NCI-H1105 treated with DMSO at 0.1 percent for 48 hours (cell line): ENCODE measurements at places on chromosomes 6 and 20.

GRCh38 chr6:82216549-82216948, 31.0 kb downstream of the IBTK start:
- DNase-seq: no peak

GRCh38 chr6:123986938-123987337, 183.3 kb downstream of the NKAIN2 start:
- DNase-seq: no peak

DNA sequence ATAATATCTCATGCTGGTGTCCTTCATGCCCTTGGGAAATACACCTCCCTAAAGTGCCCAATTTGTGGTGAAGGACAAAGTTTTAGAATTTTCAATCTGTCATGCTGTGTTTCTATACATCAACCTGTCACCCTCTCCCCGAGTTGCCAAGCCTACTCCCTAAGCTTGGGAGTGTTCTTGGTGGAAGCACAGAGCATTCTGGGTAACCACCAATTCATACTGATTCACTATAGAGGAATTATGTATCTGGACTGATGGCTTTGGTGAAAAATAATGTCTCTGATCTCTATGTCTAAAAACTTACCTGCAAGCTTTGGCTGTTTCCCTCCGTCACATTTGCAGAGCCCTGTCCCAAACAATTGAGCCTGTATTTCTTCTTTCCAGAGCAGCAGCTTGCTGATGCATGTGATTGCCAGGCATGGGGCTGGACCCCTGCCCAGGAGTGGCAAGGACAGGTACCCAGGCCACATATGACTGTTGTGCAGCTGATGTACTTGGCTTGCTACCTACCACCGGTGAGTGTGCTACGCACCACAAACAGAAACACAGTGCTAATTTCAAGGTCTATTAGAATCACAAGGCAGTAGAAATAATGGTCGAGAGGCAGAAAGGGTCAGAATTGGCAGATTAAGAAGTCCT, 202.8 kb upstream of the CITED2 start:
- no peak for DNase-seq

GRCh38 chr6:3406362-3406821, 50.5 kb downstream of the SLC22A23 start:
- no peak for DNase-seq

- DNase-seq: no peak
Measured at GRCh38 chr6:2848851-2849250, 7.2 kb upstream of the SERPINB1 start.

DNA sequence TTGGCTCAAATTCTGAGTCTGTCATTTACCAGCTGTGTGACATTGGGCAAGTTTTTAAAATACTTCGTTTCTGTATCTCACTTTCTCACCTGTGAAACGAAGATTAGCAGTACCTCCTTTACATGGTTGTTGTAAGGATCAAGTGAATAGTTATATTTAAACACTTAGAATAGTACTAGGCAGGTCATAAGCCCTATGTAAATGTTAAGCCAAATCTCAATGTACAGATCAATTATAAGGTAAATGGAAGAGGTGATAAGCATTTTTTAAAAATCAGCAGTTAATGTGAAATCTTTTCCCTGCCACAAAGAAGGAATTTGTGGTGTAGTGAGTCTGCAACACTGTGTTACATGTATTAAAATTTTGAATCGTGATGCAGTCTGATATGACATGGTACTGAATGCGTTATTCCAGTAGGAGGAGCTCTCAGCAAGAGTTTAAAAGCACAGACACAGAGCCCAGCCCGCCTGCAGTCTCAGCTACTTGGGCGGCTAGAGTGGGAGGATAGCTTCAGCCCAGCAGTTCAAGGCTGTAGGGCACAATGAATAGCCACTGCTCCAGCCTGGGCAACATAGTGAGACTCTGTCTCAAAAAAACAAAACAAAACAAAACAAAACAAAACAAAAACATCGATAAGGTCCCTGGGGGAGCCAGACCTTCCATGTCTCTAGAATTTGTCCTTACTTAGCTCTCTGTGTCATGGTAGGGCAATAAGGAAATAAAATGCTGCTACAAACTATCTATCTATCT, 46.0 kb downstream of the GTF2H5 start:
- peak; percentile 86 for DNase-seq

GRCh38 chr6:87789198-87789899, 87.3 kb upstream of the AKIRIN2 start:
- DNase-seq: peak; percentile 86

DNA sequence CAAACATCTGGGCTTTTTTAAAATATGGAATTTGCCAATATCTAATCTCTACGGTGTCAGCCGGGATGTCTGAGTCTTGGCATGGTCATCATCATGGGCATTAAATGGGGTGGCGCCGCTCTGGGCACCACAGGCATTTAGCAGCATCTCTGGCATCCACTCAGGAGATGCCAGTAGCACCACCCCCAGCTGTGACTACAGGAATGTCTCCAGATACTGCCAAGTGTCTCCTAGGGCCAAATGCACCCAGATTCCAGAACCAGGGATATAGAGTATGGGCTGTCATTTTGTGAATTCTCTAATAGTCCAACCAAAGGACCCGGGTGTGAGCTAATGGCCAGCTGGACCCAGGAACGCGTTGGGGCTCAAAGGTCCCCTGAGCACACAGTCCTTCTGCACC, 361.0 kb downstream of the TAF4 start:
- no peak for DNase-seq

DNA sequence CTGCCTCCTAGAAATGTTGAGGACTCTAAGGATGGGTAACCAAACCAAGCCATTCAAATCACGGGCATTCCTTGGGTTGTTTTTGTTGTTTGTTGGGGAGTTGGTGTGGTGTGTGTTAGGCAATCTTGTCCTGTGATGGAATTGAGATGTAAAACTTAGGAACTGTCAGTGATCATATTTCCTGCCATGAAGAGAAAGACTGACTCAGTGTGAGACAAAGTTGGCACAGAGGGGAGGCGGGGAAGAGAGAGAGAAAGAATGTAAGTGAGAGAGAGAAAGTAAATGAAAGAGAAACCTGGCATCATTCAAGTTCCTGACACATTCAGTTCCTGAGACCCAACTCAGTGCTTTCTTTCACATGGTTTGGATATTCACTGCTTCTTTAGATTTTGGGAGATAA, 21.6 kb upstream of the FBXO30 start:
- DNase-seq: no peak

- no peak for DNase-seq
Measured at GRCh38 chr6:2166717-2167116, 78.7 kb downstream of the GMDS start.

DNA sequence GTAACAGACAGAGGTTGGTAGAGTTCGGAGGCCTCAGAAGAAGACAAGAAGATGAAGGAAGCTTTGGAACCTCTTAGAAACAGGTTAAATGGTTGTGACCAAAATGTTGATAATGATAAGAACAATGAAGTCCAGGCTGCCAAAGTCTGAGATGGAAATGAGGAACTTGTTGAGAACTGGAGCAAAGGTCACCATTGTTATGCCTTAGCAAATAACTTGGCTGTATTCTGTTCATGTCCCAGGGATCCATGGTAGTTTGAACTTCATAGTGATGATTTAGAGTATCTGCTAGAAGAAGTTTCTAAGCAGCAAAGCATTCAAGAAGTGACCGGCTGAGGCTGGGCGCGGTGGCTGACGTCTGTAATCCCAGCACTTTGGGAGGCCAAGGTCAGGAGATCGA, 11.1 kb upstream of the LSM14B start:
- no peak for DNase-seq

- no peak for DNase-seq
Measured at GRCh38 chr20:59985864-59986263, 27.6 kb downstream of the CDH26 start.

DNA sequence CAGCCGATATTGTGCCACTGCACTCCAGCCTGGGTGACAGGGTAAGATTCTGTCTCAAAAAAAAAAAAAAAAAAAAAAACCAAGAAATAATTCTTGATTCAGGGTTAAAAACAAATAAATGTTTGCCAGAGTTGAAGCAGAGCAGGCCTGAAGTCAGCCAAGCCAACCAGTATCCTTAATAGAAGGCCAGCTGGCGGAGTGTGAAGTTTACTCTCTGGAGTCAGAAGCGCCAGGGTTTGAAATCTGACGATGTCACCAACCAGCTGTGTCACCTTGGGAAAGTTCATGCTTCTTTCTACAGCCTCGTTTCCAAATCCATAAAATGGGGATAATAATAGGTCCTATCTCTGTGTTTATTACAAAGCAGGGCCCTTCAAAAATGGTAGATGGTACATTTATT, 73.0 kb upstream of the ENPP5 start:
- no peak for DNase-seq

DNA sequence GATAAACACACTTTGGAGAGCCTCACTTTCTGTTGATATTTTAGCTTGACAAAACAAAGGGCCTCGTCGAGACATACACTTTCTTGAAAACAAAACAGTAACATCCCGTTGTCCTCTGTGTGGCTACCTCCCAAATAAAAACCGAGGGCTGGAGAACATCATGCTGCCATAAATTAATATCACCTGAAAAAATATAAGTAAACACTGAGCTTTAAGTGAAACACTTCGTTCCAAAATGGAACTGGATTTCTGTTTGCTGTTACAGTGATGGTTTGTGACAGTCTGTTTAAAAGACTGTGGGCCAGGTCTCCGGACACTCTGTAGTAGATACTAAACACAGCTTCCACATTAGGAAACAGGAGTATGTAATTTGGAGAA, 187.2 kb downstream of the SMOC2 start:
- DNase-seq: no peak

GRCh38 chr20:35954907-35955251, 577 bp upstream of the SCAND1 start:
- peak; percentile 40 for DNase-seq

- no peak for DNase-seq
Measured at GRCh38 chr20:41118632-41119031, 18.7 kb upstream of the PLCG1 start.

DNA sequence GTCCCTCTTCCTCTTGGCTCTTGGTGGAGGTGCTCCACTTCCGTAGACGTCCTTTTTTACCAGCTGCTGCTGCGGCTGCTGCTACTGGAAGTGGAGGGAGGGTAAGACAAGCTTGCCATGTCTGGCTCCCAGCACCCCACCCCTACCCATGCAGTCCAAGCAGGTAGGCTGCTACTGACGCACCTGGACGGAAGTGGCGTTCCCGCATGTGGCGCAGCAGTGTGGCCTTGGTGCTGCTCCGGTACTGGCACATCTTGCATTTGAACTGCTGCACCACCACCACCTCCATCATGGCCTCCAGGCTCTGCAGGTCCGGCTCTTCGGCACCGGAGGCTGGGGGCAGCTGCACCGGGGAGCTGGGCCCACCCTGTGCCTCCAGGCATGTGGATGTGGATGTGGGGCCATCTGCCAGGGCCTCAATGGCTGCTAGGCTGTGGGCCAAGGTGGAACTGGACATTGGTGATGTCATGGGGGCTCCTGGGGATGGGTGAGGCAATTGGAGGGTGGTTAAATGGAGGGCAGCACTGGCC, 4.4 kb downstream of the ZNF335 start:
- no peak for DNase-seq

DNA sequence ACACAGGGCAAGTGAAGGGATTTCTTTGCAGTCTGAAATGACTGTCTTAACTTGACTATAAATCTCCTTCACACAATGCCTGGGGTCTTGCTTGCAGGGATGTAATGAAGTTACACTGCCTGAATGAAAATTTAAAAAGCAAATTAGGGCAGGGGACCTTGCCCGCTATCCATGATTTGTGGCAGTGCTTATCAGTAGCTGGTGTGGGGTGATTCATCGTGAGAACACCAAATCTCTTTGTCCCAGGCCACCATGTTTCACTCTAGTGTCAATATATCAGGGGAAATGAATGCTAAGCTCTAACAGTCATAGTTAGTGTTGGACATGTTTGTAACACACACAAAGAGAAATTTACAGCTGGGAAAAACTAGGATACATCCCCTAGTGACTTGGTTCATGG, 713.7 kb upstream of the EPHA7 start:
- DNase-seq: no peak

DNA sequence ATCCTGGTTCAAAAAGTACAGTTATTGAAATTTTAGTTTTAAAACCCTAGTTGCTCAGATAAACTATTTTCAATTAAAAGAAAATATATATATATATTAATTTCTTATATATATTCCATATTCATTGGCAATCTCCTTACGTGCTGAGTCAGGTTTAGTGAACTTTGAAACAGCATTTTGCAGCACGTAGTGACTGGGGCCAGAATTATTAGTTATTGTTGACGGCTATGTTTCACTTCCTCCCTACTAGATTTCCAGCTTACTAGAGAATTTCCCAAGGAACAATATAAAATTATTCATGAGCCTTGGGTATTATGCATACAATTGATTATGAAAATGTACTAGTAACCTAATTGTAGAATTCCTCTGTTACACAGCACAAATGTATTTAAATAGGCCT, 150.3 kb downstream of the KLHL32 start:
- no peak for DNase-seq

- no peak for DNase-seq
Measured at GRCh38 chr20:24996449-24997377, 4.2 kb upstream of the APMAP start.

DNA sequence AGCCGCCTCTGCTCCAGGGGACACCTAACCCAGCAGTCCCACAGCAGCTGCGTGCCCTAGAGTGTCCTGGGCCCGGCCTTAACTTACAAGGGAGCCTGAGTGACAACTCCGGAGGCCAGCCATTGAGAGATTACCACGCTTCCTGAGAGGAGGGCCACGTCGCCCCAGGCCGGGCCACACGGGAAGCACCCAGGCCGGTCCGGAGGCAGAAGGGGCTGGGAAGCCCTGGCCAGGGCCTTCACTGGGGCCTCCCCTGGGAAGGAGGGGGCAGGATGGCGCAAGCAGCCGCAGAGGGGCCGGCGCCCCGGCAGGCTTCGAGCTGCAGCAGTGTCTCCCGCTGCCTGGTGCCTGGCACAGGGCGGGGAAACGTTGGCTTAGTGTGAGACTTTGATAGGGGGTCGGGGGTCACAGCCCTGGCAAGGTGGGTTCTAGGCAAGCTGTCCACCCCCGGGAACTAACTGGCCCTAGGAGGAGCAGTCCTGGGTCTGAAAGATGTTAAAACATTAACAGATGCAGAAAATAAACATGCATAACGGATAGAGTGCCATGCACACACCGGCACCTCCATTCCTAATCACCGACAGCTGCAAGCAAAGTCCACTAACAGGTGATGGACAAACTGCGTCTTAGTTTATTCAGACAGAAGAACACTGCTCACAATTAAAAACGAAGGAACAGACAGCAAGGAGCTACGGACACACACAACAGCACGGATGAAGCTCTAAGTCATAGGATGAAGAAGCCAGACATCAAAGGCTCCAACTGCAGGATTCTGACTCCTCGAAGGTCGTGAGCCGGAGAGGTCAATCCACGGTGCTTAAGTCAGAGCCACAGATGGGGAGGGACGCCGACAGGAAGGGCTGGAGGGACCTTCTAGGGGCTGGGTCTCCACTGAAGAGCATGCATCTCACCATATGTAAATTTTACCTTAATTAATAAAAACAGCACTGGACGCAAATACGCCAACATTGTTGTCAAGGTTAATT, 17.4 kb downstream of the CHRNA4 start:
- DNase-seq: no peak

GRCh38 chr6:44068607-44069296, 58.5 kb downstream of the MRPL14 start:
- DNase-seq: no peak
